ENCODE measurements at places on chromosomes 12 and 14.

- no peak for DNase-seq
Observed at GRCh38 chr14:102392506-102392905, 29.8 kb downstream of the TECPR2 start.

- DNase-seq = no peak
Observed at GRCh38 chr14:106802413-106803364, 1276.3 kb downstream of the TMEM121 start.

GRCh38 chr14:72904840-72905561, 11.1 kb upstream of the DPF3 start:
- DNase-seq = peak; percentile 71

DNA sequence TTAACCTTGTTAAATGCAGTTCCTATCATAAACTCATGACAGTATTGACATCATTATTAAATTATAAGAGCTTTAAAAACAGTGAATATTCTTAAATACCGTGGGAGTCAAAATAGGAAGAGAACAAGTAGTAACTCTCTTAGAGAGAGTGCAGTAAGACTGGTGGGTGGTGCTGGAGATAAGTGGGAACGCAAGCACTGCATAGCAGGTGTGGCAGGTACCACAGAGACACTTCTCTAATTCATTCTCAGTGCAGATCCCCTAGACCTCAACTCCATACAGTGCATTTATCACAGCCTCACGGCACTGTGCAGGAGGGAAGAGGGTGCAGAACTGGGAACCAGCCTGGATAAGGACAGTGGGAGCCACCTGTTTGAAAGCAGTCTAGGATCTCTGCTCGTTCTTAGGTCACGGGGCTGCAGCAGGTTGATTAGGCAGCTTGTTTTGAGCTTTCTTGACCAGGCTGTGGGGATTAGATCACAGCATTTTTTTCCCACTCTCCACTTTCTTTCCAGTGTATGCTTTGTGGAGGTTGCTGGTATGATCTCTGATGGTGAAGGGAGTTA, 165.6 kb downstream of the PRKCH start:
- DNase-seq = no peak

DNA sequence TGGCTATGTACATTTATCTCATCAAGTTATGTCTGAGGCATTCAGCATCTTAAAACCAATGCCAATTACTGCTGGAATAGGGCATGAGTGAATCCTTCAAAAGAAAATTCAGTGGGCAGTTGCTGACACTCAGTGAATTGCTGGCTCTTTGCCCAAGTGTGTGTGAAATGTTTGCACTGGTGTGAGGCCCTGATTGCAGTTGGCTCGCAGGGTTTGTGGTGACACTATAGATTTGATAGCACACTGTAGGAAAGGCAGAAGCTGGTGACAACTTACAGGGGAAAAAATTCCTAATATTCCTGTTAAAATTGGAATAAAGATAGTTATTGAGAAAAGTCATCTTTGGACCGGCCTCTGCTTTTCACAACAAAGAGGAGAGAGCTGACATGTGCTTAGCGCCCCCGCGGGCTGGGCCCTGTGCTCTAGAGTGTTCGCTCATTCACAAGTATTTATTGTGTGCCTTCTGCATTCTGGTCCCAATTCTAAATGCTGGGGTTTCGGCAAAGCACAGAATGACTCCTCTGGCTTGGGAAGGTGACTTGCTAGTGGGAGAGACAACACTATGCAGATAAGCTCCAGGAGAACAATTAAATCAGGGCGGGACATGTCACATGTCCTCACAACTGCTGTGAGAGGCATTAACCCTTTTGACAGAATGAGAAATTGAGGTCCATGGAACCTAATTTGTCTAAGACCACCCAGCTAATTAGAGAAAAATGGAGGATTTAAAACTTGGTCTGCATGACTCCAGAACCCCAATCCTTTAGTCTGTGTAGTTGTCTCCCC, 418.7 kb downstream of the NPAS3 start:
- no peak for DNase-seq

- no peak for DNase-seq
Observed at GRCh38 chr12:115002434-115002833, 318.5 kb upstream of the TBX3 start.

- DNase-seq = no peak
Observed at GRCh38 chr12:113390064-113391043, 13.3 kb downstream of the SDS start.

DNA sequence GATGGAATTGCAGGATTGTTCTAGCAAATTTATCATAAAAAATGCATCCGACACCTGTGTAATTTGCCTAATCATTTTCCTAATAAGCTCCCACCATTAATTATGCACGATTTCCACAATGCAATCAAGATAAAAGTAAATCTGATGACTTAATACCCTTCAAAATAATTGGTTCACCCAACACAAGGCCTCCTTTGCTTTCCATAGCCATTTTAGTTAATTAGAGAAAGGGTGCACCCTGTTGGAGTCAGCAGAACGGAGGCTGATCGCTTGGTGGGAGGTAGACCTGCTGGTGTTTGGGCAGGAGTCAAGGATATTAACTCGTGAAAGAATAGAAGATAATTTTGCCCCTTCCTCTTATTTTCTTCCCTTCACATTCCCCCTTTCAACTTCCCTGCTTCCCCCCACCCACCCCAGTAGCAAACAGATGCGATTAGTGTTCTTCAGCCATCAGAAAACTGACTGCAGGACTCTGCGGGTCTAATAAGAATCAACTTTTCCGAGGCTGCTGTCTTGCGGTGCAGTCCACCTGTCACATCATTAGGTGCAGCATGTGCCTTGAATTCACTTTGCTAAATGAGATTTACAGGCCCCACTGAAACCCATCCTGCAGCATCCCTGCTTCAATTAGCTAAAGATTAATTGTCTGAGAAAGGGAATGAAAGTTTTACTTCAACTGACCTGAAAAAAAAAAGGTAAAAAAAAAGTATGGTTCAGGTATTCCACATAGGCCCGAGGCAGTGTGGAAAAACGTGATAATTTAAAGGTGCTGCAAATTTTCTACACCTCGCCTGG, 553.7 kb upstream of the LMO3 start:
- no peak for DNase-seq

DNA sequence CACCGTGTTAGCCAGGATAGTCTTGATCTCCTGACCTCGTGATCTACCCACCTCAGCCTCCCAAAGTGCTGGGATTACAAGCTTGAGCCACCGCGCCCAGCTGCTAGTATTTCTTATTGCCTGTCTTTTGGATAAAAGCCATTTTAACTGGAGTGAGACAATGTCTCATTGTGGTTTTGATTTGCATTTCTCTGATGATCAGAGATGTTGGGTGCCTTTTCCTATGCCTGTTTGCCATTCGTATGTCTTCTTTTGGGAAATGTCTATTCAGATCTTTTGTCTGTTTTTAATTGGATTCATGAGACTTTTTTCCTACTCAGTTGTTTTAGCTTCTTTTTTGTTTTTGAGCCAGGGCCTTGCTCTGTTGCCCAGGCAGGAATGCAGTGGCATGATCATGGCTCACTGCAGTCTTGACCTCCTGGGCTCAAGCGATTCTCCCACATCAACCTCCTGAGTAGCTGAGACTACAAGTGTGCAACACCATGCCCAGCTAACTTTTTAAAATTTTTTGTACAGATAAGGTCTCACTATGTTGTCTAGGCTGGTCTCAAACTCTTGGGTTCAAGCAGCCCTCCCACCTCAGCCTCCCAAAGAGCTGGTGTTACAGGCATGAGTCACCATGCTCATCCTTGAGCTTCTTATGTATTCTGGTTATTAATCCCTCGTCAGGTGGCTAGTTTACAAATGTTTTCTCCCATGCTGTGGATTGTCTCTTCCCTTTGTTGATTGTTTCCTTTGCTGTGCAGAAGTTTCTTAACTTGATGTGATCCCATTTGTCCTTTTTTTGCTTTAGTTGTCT, 65.9 kb downstream of the ACACB start:
- peak; percentile 9 for DNase-seq

- DNase-seq = no peak
Observed at GRCh38 chr14:95290021-95290420, 29.7 kb downstream of the CLMN start.

DNA sequence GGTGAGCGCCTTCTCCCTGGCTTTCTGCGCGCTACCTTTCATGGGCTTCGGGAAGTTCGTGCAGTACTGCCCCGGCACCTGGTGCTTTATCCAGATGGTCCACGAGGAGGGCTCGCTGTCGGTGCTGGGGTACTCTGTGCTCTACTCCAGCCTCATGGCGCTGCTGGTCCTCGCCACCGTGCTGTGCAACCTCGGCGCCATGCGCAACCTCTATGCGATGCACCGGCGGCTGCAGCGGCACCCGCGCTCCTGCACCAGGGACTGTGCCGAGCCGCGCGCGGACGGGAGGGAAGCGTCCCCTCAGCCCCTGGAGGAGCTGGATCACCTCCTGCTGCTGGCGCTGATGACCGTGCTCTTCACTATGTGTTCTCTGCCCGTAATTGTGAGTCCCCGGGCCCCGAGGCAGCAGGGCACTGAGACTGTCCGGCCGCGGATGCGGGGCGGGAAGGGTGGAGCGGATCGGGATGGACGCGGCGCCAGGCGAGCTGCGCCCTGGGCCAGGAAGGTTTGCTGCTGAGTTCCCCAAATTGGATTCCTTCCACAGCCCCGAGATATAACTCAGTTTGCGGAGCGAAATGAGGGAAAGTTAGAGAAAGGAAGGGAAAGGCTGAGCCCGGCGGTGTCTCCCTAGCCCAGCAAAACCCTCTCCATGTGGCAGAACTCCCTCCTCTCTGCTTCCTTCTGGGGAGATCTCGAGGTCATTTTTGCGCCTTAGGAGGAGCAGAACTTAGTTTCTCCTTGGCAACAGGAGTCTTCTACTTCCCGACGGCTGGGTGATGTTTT, 972 bp downstream of the PTGDR start:
- DNase-seq = peak; percentile 32

DNA sequence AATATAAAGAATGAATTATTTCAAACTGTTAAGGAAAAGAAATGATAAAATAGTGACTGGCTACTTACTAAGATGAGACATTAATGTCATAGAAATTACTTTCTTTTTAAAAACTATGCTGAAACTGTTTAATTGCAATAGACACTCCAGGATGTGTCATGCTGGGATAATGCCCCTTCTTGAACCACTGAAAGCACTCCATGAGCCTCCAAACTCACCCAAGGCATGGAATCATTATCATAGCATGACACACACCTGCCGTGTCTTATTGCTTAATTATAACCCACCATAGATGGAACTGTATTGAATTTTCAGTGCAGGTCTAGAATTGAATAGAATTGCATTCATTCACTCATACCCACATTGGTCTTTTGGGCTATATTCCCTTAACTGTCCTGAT, 4.3 kb downstream of the MBIP start:
- DNase-seq = no peak

- peak; percentile 77 for DNase-seq
Observed at GRCh38 chr12:75635606-75636444, 124.4 kb upstream of the KRR1 start.

GRCh38 chr14:68516342-68516741, 276.5 kb downstream of the ZFP36L1 start:
- no peak for DNase-seq

- DNase-seq = no peak
Observed at GRCh38 chr12:67504026-67504425, 144.5 kb upstream of the DYRK2 start.

GRCh38 chr12:93572712-93573551, 457 bp downstream of the SOCS2 start:
- DNase-seq = peak; percentile 37
